ENCODE measurements at places on chromosomes 2 and 18.

GRCh38 chr18:7927119-7927518 lies 360.0 kb downstream of the PTPRM start:
- no peak for DNase-seq

GRCh38 chr2:1827686-1828085 lies 83.4 kb upstream of the PXDN start:
- DNase-seq: no peak

- DNase-seq: peak; percentile 23
These were observed 312.2 kb downstream of the LRATD1 start for GRCh38 chr2:14944562-14945346.

- no peak for DNase-seq
These were observed 24.4 kb downstream of the CAPN14 start for GRCh38 chr2:31192851-31193392.

DNA sequence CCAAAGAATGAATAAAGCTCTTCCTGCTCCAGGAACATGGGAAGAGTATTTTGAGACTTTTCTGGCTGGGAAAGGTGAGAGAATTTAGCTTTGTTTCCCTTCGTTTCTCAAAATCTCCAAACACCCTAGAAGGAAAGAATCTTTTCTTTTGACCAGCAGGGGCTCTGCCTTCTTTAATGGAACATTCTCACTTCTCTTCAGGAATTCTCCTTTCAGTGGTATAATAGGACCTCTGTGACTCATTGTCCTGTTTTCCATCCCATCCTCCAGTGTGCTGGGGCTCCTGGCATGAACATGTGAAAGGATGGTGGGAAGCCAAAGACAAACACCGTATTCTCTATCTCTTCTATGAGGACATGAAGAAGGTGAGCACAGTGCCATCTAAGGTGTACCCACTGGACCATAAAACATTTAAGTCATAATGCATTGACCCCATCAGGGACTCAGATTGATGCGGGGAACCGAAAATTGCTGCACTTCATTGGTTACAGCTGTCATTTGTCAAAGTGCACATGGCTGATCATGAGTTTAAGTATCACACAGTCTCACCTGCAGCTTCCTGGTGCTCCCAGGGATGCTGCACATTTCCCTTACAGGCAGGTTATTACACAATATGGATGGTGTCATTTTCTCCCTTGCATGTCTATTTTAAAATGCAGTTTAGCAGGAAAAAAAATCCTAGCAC lies 5.5 kb downstream of the SULT1C4 start:
- no peak for DNase-seq

- DNase-seq: no peak
These were observed 76.0 kb downstream of the TGIF1 start for GRCh38 chr18:3525870-3526420.

GRCh38 chr2:219225350-219225749 lies 4.1 kb downstream of the ATG9A start:
- DNase-seq: no peak

DNA sequence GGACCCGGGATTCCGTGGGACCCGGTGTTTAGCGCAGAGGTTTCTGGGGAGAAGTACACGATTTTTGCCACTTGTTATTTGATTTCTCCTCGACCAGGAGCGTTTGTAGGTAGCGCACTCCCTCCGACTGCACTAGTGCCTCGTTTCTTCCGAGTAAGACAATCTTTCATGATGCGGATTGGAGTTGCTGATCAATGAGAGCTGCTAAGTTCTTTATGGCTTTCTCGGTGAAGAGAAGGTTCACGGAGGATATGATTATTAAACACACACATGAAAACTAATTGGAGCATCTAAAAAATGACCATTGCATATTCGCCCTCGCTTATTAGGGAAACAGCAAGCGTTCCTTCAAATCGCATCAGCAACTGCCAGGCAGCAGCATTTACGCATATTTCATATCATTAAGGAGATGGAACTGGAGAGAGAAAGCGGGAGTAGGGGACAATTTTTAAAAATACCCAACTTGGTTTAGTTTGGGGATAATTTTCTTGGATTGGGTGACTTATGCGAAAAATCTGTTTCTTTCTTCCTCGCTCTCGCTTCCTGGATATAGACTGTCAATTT lies 616 bp downstream of the EML6 start:
- DNase-seq: no peak

- no peak for DNase-seq
These were observed 110.5 kb upstream of the LYPD6 start for GRCh38 chr2:149219856-149220255.

- peak; percentile 34 for DNase-seq
These were observed at the start of gene HDAC4 for GRCh38 chr2:239400596-239401066. HDAC4 (minus strand) TSS chr2:239401020; CDS start chr2:239352699, 48,321 bp downstream.

DNA sequence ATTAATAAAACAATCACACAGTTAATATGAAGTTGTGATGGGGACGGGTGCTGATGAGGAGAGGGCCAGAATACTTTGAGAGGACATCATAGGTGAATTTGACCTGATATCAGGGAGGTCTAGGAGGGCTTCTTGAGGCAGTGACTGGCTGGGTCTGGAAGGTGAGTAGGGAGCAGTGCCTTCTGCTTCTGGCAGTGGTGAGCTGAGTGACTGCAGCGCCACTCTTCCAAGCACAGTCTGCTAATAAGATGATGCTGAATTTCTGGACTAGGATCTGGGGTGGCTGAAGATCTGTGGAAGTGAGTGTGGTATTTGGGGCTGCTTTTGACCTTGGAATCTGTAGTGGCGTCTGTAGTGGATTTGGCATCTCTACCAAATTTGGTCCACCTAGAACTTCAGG lies 5.5 kb downstream of the DGKD start:
- no peak for DNase-seq

DNA sequence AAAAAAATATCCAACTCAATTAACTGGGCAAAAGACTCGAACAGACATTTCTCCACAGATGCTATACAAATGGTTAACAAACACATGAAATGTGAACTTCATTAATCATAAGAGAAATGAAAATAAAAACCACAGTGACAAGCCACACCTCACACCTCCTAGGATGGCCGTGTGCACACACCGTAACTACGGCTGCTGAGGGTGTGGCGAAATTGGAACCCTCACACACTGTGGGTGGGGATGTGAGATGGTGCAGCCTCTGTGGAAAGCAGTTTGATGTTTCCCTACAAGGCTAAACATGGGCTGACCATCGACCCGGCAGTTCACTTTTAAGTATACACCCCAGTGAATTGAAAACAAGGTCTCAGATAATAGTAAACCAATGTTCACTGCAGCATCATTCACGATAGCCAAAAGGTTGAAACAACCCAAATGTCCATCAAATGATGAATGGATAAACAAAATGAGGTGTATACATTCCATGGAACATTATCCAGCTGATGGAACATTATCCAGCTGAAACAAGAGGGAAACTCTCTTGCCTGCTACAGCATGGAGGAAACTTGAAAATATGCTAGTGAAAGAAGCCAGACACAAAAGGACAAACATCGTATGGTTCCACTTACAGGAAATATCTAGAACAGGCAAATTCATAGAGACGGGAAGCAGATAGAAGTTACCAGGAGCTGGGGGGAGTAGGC lies 32.2 kb downstream of the ZAP70 start:
- DNase-seq: no peak

DNA sequence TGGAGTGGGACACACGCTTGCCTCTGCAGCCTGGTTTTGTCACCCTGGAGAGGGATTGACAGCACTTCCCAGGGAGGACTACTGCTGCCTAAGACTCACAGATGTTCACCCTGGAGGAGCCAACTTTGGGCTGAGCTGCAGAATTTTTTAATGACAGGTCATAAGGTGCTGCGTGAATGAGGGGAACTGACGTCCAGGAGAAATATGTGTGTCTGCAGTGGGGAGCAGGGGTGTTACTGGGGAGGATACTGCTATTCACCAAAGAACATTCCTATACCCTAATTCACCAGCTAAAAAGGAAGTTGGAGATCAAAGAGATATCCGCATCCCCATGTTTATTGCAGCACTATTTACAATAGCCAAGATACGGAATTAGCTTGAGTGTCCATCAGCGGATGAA lies 144.4 kb downstream of the MGAT5 start:
- no peak for DNase-seq

- no peak for DNase-seq
These were observed 25.1 kb downstream of the FBXO48 start for GRCh38 chr2:68441994-68442322.

GRCh38 chr2:15913146-15913545 lies 27.2 kb upstream of the MYCN start:
- DNase-seq: no peak

DNA sequence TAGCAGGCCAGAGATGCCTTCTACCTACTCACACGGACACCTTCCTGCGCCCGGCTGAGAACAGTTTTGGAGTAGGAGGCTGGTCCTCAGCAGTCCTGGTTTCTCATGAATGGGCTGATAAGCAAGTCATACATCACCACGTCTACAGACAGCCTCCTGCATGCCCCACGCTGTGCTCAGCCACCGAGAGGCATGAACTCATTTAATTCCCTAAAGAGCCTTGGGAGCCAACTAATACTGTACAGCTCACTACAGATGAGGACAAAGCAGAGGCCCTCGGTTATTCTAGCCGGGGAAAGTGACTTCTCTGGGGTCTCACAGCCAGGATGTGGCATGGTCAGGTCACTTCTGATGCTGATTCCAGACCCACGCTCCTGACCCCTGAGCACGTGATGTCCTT lies 105.6 kb downstream of the TSHZ1 start:
- DNase-seq: no peak

- no peak for DNase-seq
These were observed 73.1 kb upstream of the RBMS1 start for GRCh38 chr2:160566717-160567116.

DNA sequence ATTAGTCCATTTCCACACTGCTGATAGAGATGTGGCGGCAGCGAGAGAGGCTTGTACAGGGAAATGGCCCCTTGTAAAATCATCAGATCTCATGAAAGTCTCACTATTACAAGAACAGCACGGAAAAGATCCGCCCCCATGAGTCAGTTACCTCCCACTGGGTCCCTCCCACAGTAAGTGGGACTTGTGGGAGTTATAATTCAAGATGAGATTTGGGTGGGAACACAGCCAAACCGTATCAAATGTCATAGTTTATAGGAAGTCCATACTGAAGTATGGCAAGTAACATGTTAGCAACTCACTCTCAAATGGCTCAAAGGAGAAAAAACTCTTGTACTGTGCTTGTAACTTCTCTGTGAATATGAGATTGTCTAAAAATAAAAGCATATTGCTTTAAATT lies 56.1 kb downstream of the FARP2 start:
- DNase-seq: peak; percentile 22

GRCh38 chr2:28511871-28512606 lies 16.2 kb downstream of the PLB1 start:
- DNase-seq: no peak

DNA sequence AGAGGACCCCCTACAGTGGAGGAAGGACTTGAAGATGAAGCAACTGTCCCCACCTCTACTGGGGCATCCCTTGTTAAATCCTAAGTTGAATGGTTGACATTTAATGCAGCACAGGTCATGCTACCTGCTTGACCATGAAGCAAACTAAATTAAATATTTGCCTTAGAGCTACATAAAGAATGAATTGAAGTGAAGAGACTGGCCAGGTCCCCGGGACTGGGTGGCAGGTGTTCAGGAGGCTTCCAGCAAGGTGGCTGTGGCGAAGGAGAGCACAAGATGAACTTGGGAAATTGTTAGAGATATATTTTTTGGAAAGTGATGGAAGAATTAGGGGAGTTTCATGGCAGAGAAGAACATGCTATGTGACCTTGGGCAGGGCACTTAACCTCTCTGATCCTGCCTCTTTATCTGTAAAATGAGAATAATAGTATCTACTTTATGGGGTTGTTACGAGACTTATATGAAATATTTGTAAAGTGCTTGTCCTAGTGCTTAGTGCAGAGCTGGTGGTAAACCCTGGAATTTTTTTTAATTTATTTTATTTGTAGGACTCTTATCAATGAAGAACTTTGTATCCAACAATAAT lies 37.3 kb downstream of the EFR3B start:
- no peak for DNase-seq

- DNase-seq: no peak
These were observed 2.7 kb upstream of the SLC66A2 start for GRCh38 chr18:79953971-79954651.

DNA sequence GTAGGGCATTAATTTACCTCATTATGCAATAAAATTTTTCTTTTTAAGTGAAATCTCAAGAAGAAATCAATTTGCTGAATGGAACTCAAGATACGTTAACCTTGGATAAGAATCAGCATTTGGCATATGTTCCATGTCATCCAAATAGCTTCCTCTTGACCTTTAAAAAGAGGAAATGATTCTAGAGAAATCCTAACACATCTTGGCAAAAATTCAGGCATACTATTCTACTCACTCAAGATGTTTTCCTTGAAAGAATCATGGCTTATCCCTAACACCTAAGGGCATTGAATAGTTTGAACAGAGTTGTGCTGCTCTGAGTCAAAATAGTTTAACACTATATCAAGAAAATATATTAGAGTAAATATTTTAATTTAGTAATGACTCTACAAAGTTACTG lies 678.0 kb downstream of the EPHA4 start:
- DNase-seq: no peak

GRCh38 chr18:75097491-75098225 lies 111.3 kb downstream of the PTGR3 start:
- no peak for DNase-seq

GRCh38 chr2:11571170-11571569 lies 37.3 kb downstream of the GREB1 start:
- no peak for DNase-seq

DNA sequence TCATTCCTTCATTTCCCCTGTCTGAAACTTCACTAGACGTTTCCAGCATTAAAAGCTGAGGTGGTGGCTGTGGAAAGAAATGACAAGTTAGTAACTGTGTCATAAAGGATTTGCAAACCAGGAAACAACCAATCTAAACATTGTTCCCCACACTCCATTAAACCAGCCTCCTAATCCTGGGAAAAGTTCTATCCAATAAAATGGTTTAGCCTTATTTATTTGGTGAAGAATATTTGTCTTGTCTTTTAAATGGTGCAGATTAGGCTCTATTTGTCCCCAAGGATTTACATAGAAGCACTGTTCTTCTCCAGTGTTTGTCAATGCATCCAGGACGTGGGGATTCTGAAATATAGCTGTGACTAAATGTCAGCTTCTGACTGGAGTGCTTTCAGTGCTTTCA lies 10.5 kb upstream of the DPP4 start:
- DNase-seq: no peak

- DNase-seq: no peak
These were observed 127.8 kb downstream of the FBXO15 start for GRCh38 chr18:74019864-74020263.

- DNase-seq: no peak
These were observed 18.2 kb downstream of the ACVR2A start for GRCh38 chr2:147862859-147863516.

GRCh38 chr2:69830045-69830905 lies 815 bp downstream of the GMCL1 start:
- DNase-seq: no peak

GRCh38 chr2:191895195-191895594 lies 48.3 kb upstream of the CAVIN2 start:
- DNase-seq: no peak
